RWPE2 (cell line): ENCODE measurements at places on chromosomes 7 and 10.

DNA sequence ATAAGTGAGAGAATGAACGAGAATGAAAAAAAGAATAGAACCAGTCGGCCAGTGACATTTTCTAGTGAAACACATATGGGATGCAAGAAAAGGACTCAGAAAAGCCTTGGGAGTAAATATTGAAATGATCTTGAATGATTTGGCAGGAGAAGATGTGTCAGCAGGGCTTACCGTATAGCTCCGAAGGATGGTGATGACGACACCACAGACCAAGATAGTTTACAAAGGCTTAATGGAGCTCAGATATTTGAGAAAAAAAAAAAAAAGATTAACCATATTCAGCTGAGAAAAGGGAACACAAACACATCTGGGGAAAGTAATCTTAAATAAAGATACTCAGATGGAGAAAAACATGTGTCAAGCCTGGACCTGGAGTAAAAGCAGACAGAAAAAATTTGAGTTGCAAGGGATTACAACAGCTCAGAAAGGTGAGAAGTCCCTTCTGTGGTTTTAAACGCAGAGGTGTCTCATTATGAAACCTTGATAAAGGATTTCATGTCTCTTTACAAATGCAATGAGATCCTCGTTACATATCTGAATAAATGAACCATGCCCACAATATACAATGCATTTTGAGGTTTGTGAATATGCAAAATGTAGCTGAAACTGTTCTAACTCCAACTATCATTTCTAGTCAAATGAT, 36.0 kb downstream of the DNAJB9 start:
- DNase-seq = no peak

- no peak for DNase-seq
Observed at GRCh38 chr10:44982114-44982460, 3.5 kb upstream of the DEPP1 start.

DNA sequence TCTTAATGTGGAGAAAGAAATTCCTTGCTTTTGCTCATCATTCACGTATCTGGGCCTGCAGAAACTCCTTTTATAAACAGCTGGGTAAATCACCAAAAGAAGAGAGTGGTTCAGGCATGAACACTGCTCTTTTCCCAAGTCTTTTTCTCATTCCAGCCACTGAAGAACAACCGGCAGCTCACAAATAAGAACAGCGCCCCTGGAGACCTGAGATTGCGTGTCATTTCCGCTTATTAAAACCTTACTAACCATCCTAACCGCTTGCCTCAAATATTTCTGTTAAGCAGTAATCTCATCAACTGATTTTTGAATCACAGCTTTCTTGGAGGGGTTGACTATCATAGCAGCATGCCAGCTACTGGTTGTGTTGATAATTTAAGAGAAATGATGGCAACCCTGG, 213.0 kb upstream of the PLXNA4 start:
- DNase-seq = no peak

DNA sequence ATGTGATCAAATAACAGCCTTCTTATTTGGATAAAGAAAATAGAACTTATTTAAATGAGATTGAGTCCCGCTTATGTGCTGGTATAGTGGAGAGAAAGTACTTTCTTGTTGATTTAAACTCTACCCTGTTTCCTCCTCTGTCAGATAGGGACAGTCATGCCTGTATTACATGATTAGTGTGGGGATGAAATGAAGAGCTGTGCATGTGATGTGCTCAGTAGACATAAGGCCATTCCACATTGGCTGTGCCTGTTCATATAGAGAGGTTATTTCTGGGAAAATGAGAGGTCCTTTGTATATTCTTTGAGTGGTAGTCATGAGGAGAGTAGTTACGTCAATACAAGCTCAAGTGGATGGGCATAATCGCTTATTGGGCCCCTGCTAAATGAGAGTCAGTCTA, 5.7 kb downstream of the MTURN start:
- DNase-seq = no peak

- DNase-seq = no peak
Observed at GRCh38 chr7:13910805-13911551, 78.5 kb downstream of the ETV1 start.

- DNase-seq = no peak
Observed at GRCh38 chr10:30974355-30974754, 57.3 kb downstream of the ZNF438 start.

DNA sequence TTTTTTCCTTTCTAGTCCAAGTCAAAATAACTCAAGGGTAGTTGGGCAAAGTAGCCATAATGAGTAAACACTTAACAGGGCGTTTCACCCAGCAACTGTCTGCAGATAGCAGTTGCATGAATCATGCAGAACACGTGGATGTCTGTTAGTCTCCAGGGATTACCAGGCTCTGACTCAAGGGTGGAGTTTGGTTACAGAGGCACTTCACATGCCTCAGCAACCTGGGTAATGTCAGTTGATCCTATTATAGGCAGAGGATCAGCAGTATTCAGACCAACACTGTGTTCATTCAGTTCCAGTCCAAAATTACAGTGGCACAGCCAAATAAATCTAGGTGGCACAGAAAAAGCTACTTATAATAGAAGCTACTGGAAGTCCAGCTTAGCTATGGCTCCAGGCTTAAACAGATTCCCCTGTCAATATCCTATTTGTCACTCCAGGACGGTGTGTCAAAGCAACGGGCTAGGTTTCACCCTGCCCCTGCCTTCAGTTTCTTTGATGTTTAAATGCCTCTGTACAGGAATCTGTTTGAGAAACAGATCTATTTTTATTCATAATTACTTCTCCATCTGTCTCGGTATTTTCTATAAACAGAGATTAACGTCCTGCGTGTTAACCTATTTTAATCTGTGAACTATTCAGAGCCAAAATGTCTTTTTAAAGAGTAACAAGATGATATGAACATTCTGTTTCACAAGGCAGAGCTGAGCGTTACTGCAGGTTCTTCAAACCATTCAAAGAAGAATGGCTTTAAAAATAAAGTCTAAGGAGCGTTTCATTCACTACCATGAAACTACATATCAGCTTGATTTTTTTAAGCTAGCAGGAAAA, 162.6 kb upstream of the AKR1E2 start:
- DNase-seq = peak; percentile 83

GRCh38 chr10:79254333-79255006, 92.8 kb upstream of the PPIF start:
- no peak for DNase-seq

DNA sequence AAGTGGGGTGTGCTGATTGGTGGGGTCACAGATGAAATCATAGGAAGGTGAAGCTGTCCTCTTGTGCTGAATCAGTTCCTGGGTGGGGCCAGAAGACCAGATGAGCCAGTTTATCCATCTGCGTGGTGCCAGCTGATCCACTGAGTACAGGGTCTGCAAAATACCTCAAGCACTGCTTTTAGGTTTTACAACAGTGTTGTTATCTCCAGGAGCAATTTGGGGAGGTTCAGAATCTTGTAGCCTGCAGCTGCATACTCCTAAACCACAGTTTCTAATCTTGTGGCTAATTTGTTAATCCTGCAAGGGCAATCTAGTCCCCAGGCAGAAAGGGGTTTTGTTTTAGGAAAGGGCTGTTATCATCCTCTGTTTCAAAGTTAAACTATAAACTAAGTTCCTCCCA, 17.0 kb upstream of the IFRD1 start:
- no peak for DNase-seq

DNA sequence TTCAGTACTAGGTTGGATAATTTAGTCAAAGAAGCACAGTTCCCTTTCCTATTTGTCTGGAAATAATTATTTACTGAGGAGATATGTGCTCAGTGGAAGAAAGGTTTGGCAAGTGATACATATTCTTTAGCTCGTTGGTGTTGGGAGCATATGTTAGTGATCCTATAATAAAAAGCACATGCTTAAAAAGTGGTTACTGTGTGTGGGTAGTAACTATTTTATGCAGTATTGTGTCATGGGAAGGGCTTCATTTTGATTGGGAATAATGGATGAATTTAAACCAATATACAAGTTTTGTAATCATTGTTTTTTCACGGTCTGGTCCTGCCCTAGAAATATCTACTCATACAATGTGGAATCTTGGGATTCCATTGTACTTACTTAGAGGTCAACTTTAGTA, 188.7 kb upstream of the PPP1R3A start:
- DNase-seq = no peak

DNA sequence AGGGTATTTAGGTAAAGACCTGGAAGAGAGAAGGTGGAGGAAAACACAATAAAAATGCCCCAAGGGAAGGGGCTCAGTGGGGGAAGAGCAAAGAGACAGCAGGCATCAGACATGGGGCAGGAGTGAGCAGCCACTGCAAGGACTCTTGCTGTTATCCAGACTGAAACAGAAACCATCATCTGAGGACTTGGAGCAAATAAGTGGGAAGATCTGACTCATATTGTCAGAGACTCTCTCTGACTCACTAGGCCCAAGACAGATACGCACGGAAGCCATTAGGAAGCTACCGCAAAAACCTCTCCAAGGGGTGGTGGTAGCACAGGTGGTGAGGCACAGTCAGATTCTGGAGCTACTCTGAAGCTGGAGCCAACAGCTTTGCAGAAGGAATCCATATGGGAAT, 110.7 kb downstream of the RNF32 start:
- no peak for DNase-seq

DNA sequence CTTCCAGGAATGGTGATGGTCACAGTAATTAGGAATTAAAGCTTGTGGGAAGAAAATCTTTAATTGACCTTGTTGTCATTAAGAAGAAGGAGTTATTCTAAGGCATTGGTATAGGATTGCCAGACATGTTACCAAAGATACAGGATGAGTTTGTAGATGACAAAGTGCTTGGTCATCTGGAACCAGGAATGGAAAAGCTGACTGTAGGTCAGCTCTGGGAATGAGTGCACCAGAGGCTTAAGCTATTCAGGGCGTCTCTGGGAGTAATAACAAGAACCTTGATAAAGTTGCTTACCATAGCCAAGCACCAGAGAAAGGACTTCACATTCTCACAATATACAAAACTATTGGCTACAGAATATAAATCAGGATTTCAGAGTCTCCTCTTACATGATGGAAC, 89.0 kb downstream of the PHTF2 start:
- no peak for DNase-seq

GRCh38 chr10:30944005-30944404, 87.7 kb downstream of the ZNF438 start:
- no peak for DNase-seq

GRCh38 chr10:52353960-52354394, 39.9 kb downstream of the DKK1 start:
- DNase-seq = no peak

- no peak for DNase-seq
Observed at GRCh38 chr7:91503934-91504555, 239.8 kb downstream of the FZD1 start.

DNA sequence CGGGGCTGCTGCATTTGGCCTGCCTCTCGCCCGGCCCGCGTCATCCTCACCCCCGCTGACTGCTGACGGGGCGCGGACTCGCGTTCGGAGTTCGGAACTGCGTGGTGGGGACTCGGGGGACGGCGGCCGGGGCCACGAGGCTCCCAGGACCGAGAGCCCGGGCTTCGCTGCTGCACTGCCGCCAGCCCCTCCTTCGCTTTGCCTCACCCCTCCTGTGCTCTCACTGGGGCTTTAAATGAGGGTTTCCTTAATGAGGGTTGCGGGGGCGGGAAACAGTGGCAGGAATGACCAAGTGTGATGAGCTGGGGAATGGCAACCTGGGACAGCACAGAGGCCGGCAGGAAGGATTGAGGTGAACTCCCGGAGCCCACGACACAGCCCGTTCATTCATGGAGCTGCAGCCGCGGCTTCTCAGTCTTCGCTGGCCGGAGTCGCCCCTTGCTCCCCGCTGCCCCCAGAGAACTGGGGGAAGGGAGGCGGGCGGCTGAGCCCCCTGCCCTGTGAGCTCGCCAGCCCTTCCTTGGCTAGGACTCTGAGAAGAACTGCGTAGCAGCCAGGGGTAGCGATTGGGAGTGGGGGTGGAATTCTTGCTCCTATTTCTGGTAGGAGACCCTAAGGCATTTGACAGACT, 1.5 kb upstream of the LRRC4 start:
- no peak for DNase-seq

- no peak for DNase-seq
Observed at GRCh38 chr10:44262551-44263251, 122.2 kb downstream of the CXCL12 start.

DNA sequence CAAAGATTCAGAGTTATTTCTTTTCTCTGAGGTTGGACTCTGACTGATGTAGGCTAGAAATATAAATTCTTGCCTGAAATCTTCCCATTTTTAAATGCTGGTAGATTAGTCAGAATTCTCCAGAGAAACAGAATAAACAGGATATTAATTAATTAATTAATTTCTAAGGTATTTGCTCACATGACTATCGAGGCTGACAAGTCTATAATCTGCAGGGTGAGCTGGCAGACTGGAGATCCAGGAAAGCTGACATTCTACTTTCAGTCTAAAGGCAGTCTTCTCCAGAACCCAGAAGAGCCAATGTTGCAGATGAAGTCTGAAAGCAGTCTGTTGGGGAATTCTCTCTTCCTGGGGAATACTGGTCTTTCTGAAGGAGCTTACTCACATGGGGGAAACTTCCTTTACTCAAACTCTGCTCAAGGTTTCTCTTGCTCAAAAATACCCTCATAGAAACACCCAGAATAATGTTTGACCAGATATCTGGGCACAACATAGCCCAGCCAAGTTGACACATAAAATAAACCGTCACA, 189.7 kb downstream of the KIF20B start:
- no peak for DNase-seq

- no peak for DNase-seq
Observed at GRCh38 chr10:128540781-128541761, 414.8 kb upstream of the MKI67 start.

DNA sequence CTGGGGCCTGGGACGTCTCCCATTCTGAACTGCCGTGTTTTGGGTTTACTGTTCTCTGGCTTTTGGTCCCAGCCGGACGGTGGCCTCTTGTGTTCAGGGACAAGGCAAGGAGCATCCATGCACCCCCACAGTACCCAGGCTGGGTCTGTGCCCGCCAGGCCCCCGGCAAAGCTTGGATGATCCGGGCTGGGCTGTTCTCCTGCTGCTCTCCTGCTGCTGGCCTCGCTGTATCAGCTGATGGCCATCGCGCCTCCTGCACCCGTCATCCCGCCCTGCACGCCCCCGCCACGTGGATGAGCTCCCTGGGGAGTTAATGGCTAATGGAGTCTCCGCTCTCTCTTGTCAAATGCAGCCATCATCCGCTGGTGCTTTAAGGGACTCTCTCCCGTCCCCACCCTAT, 14.9 kb upstream of the PSMG3 start:
- DNase-seq = no peak

- no peak for DNase-seq
Observed at GRCh38 chr10:65219444-65219843, 1698.2 kb downstream of the REEP3 start.

GRCh38 chr7:87993269-87993668, 59.2 kb downstream of the ADAM22 start:
- no peak for DNase-seq

GRCh38 chr7:142381727-142382390, 124.0 kb upstream of the PRSS58 start:
- no peak for DNase-seq

DNA sequence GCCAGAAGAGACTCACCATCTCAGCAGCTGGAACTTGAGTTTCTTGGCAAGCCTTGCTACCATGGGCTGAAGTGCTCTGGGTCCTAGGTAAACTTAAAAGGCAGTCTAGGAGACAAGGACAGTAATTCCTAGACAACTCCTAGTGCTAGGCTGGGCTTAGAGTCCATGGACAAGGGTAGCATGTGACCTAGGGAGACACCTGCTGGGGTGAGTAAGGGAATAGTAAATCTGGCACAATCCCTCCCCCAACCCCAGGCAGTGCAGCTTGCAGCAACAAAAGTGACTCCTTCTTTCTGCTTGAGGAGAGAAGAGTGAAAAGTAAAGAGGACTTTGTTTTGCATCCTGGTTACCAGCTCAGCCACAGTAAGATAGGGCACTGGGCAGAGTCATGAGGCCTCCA, 316.5 kb upstream of the IMMP2L start:
- DNase-seq = no peak
